ENCODE measurements at places on chromosomes 16 and 17. TPM values are rescaled to one million over a fixed set of nuclear protein-coding genes. Genes with fewer than 3 reads are reported as not detected.

GRCh38 chr16:66741950-66742808 is 9.2 kb downstream of the DYNC1LI2 start:
- no peak for DNase-seq
- no peaks in the 10 kb centered on the region for H3K27me3 ChIP-seq
- H3K36me3 ChIP-seq: peaks cover 93% of the 10 kb centered on the region
- peaks cover 12% of the 10 kb centered on the region for H3K4me1 ChIP-seq

The KCNJ2 gene
- not detected for total RNA-seq

The TNP2 gene
- not detected for total RNA-seq

DNA sequence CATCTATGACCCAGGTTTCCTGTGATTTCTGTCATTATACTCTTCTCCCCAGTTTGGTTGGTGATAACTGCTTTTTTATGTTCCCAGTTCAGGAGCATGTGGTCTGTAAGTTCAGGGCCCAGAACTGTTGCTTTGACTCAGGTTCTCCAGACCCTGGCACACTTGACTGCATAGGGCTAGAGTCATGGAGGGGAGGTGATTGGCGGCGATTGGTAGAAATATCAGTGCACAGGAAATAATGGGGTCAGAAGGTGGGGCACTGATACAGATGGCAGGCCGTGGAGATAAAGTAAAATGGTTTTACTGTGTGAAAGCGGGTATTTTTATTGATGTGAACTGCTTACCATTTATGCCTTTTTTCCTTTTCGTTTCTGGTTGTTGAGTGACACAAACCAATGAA is 28.7 kb downstream of the TAC4 start:
- H3K4me3 ChIP-seq: no peak overlapping the region
- H3K27ac ChIP-seq: no peak overlapping the region
- H3K27me3 ChIP-seq: no peaks in the 10 kb centered on the region

- no peak overlapping the region for H3K4me3 ChIP-seq
- H3K4me1 ChIP-seq: no peaks in the 10 kb centered on the region
- H3K27me3 ChIP-seq: no peaks in the 10 kb centered on the region
- no peak for DNase-seq
- H3K27ac ChIP-seq: no peak overlapping the region
- H3K36me3 ChIP-seq: no peaks in the 10 kb centered on the region
These were observed 68.4 kb upstream of the ELAC2 start for GRCh38 chr17:13086142-13086769.

The SBK1 gene
- 0.07 TPM for total RNA-seq

GRCh38 chr17:39144416-39144840 is 7.0 kb downstream of the PLXDC1 start:
- H3K4me1 ChIP-seq: no peaks in the 10 kb centered on the region
- no peak overlapping the region for H3K4me3 ChIP-seq
- no peak overlapping the region for H3K27ac ChIP-seq
- DNase-seq: no peak

- peak overlapping the region; percentile 91 for H3K27ac ChIP-seq
- H3K4me3 ChIP-seq: no peak overlapping the region
- peaks cover 22% of the 10 kb centered on the region for H3K4me1 ChIP-seq
- H3K27me3 ChIP-seq: no peaks in the 10 kb centered on the region
These were observed 1.3 kb upstream of the HERPUD1 start for GRCh38 chr16:56930486-56931270.

The PRR11 gene
- total RNA-seq: 41.5 TPM
